ENCODE measurements at places on chromosomes 1 and 21. TPM values are rescaled to one million over a fixed set of nuclear protein-coding genes. Genes with fewer than 3 reads are reported as not detected.

- no peak for DNase-seq
Observed at GRCh38 chr1:2375246-2375922, 16.0 kb downstream of the MORN1 start.

- no peak for DNase-seq
Observed at GRCh38 chr1:57254022-57254421, 169.8 kb downstream of the DAB1 start.

GRCh38 chr1:153623101-153623500 is 4.2 kb downstream of the S100A13 start:
- DNase-seq = no peak

OR2T11 gene
- total RNA-seq = not detected

GRCh38 chr1:168135921-168136708 is 615 bp downstream of the GPR161 start:
- no peak for DNase-seq

DNA sequence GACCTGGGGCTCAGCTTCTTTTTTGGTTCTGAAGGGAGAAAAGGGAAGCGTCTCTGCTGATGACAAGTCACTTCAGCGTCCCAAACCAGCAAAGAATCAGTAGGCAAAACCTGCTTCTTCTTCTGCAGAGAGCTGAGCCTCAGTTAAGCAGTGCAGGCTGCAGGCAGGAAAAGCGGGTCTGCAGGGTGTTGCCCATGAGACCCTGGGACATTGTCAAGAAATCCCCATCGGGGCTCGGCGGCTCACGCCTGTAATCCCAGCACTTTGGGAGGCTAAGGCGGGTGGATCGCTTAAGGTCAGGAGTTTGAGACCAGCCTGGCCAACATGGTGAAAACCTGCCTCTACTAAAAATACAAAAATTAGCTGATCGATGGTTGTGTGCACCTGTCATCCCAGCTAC is 16.7 kb downstream of the CLDN14 start:
- no peak for DNase-seq

DNA sequence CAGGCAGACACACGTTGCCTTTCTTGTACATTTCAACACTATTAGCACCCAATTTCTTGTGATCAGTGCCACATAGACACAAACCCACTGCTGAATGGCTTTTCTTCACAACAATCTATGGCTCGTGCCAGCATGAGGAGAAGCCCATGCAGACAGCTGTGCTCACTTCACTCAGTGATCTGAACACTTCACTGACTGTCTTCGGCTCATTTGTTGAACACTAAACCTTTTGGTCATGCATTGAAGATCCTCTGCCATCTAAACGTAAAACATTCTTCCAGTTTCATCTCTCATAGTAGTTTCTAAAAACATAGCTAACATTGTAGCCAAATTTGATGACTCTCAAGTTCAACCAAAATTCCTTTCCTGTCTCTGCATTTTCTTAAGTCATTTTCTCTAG is 331.0 kb upstream of the ZP4 start:
- DNase-seq = no peak

DNA sequence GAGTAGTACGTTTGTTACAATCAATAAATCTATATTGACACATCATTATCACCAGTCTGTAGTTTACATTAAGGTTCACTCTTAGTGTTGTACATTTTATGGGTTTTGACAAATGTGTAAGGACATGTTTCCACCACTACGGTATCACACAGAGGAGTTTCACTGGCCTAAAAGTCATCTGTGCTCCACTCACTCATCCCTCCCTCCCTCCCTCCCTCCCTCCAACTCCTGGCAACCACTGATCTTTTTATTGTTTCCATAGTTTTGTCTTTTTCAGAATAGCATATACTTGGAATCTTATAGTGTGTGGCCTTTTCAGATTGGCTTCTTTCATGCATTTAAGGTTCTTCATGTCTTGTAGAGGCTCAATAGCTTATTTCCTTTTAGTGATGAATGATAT is 44.1 kb upstream of the RHOU start:
- no peak for DNase-seq

All from ureter (tissue), 1 donor.